ENCODE measurements at places on chromosomes 11 and 22. TPM values are rescaled to one million over a fixed set of nuclear protein-coding genes. Genes with fewer than 3 reads are reported as not detected.
A peak's percentile ranks its signal among the peaks of the same experiment; 100 is the strongest.

DNA sequence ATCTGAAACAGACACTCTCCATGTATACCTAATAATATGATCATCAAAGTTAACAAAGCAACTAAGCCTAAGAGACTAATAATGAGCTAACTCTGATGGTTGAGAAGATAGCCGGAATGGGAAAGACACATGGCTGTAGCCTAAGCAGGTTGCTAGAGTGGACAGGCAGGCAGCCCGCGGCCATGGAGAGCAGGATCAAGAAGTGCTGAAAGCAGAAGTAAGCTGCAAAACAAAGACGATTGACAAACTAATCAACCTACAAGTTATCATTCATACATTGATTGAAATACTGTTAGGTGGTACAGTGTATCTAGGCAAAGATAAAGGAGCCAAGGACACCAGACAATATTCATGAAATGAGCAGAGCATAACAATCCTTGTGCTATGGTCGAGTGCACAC is 29.3 kb downstream of the SLN start:
- H3K4me1 ChIP-seq = no peaks in the 10 kb centered on the region
- H3K4me3 ChIP-seq = no peak overlapping the region
- H3K36me3 ChIP-seq = no peaks in the 10 kb centered on the region

DNA sequence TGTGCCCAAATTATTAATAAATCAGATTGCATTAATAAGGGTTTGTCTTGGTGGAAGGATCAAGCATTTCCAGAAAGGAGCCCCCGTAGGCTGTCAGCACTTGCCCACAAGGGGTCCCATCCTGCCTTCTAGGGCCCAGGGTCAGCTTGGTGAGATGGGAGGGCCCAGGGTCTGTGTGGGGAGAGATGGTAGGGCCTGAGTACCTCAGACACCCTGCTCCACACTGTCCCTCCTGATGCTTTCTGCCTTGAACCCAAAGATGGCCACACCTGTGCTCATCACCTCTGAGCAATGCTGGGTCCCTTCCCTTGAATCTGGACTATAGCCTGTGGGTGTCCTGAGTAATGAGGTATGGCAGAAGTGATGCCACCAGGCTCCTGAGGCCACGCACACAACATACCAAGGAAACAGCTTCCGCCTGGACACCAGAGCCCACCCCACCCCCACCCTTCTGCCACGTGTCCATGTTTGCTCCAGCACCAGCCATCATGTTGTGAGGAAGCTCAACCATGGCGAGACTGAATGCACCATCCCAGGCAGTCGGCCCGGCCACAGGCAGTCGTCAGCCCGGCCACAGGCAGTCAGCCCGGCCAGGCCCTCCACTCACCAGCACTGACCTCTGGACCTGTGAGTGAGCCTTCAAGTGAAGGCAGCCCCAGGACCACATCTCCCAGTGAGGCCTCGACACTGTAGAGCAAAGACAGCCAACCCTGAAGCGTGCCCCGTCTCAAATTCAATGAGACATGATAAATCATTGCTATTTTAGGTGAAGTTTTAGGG is 6.8 kb downstream of the BET1L start:
- H3K36me3 ChIP-seq = peaks cover 40% of the 10 kb centered on the region
- peak; percentile 40 for DNase-seq
- H3K27ac ChIP-seq = no peak overlapping the region
- peaks cover 25% of the 10 kb centered on the region for H3K4me1 ChIP-seq

GRCh38 chr11:68028802-68029545 is 1.5 kb upstream of the NDUFS8 start:
- peaks cover 60% of the 10 kb centered on the region for H3K36me3 ChIP-seq
- H3K27ac ChIP-seq = no peak overlapping the region

The MPPED2 gene
- total RNA-seq = 1.5 TPM

GRCh38 chr11:1564535-1565172 is 7.4 kb downstream of the DUSP8 start:
- H3K36me3 ChIP-seq = peaks cover 9% of the 10 kb centered on the region
- DNase-seq = no peak
- H3K4me1 ChIP-seq = peaks cover 6% of the 10 kb centered on the region
- H3K27me3 ChIP-seq = no peaks in the 10 kb centered on the region
- H3K27ac ChIP-seq = no peak overlapping the region

DNA sequence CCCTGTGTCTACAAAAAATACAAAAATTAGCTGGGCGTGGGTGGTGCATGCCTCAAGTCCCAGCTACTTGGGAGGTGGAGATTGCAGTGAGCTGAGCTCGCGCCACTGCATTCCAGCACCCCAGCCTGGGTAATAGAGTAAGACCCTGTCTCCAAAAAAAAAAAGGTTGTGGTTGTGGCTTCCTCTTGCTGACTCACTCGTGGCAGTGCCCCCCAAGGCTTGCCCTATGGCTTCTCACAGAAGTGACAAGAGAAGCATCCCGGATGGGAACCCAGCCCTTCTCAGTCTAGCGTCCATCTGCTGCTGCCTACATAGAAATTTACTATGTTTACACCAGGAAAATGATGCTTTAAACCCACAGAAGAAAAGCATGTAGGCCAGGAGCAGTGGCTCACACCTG is 68.5 kb upstream of the PITPNB start:
- no peak overlapping the region for H3K27ac ChIP-seq
- H3K4me3 ChIP-seq = no peak overlapping the region
- DNase-seq = no peak
- no peaks in the 10 kb centered on the region for H3K4me1 ChIP-seq
- peaks cover 93% of the 10 kb centered on the region for H3K36me3 ChIP-seq

GRCh38 chr11:120749395-120749794 is 237.8 kb downstream of the GRIK4 start:
- DNase-seq = no peak
- peaks cover 17% of the 10 kb centered on the region for H3K27me3 ChIP-seq
- no peaks in the 10 kb centered on the region for H3K4me1 ChIP-seq
- no peak overlapping the region for H3K27ac ChIP-seq
- no peak overlapping the region for H3K4me3 ChIP-seq

DNA sequence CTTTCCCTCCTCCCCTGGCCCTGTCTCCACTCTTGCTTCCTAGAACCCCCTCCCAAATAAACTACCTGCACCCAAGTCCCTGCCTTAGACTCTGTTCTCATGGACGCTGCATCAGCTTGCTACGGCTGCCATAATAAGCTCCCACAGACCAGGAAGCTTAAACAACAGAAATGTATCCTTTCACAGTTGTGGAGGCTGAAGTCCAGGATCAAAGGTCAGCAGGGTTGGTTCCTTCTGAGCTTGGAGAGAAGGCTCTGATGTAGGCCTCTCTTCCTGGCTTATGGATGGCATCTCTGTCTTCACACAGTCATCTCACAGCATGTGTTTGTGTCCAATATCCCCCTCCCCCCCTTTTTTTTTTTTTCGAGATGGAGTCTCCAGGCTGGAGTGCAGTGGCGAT is 23.4 kb downstream of the CBX7 start:
- H3K27ac ChIP-seq = no peak overlapping the region
- no peaks in the 10 kb centered on the region for H3K27me3 ChIP-seq
- H3K36me3 ChIP-seq = peaks cover 34% of the 10 kb centered on the region
- DNase-seq = no peak
- peaks cover 16% of the 10 kb centered on the region for H3K4me1 ChIP-seq

- no peaks in the 10 kb centered on the region for H3K27me3 ChIP-seq
- no peak overlapping the region for H3K27ac ChIP-seq
- no peaks in the 10 kb centered on the region for H3K36me3 ChIP-seq
- no peak for DNase-seq
- no peaks in the 10 kb centered on the region for H3K4me1 ChIP-seq
Observed at GRCh38 chr11:78830277-78830819, 255.7 kb upstream of the NARS2 start.

- peaks cover 50% of the 10 kb centered on the region for H3K4me1 ChIP-seq
- no peaks in the 10 kb centered on the region for H3K27me3 ChIP-seq
- H3K4me3 ChIP-seq = no peak overlapping the region
- H3K36me3 ChIP-seq = no peaks in the 10 kb centered on the region
Observed at GRCh38 chr22:23237841-23238240, 57.5 kb downstream of the BCR start.

DNA sequence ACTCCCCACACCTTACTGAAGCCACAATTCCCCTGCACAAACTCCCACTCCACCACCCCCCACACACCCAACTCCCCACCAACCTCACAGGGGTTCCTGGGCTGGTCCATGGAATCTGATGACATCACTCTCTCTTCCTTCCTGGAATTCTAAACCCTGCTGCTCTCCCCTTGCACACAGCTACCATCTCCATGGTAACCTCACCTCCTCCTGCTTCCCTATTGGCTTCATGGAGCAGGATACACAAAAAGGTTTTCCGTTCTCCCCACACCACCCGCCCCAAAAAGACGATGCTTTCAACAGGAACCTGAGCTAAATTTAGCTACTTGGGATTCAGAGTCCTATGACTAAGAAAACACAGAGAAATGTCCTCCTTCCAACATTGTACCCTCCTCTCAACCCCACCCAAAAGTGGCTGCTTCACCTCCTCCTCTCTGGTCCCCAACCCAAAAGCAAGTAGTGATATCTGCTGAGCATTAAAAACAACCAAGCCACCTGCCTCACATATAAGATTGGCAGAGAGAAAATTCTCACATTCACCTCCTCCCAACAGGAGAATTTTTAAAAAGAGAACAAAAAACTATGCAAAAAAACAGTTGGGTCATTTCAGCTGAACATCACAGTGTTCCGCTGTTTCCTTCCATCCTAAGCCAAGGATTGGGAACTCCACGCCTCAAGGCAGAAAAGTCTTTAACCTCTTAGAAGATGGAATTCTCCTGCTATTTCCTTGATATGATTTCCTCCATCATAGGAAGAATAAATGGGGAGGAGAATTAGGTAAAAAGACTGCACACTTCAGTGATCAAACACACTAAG is 66.9 kb downstream of the RBFOX2 start:
- no peak overlapping the region for H3K4me3 ChIP-seq
- DNase-seq = no peak
- no peaks in the 10 kb centered on the region for H3K27me3 ChIP-seq
- H3K4me1 ChIP-seq = peaks cover 26% of the 10 kb centered on the region

DNA sequence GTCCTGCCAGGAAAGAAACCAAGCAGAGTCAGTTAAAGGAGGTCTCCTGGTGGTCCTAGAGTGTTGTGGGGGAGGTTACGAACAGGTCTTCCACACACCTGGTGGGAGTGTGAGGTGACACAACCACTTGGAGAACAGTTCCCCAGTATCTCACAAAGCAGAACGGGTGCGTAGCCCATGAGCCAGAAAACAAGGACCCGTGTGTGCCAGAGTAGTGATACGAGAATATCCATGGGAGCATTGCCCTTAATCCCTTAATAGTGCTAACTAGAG is 21.7 kb upstream of the CLDN5 start:
- no peak for DNase-seq
- no peak overlapping the region for H3K4me3 ChIP-seq
- H3K27ac ChIP-seq = no peak overlapping the region
- H3K36me3 ChIP-seq = no peaks in the 10 kb centered on the region
- H3K4me1 ChIP-seq = peaks cover 13% of the 10 kb centered on the region

The JAML gene
- total RNA-seq = 163 TPM

GRCh38 chr11:114243461-114244372 is 52.5 kb upstream of the NNMT start:
- H3K36me3 ChIP-seq = peaks cover 96% of the 10 kb centered on the region
- no peak overlapping the region for H3K4me3 ChIP-seq
- peaks cover 9% of the 10 kb centered on the region for H3K4me1 ChIP-seq
- no peak overlapping the region for H3K27ac ChIP-seq

- no peaks in the 10 kb centered on the region for H3K36me3 ChIP-seq
- peaks cover 87% of the 10 kb centered on the region for H3K4me1 ChIP-seq
- H3K27ac ChIP-seq = peak overlapping the region; percentile 48
- DNase-seq = no peak
- peak overlapping the region; percentile 20 for H3K4me3 ChIP-seq
Observed at GRCh38 chr11:128497061-128497775, 90.1 kb downstream of the ETS1 start.

The NNMT gene
- 162 TPM for total RNA-seq

The ZP1 gene
- total RNA-seq = not detected

- no peaks in the 10 kb centered on the region for H3K36me3 ChIP-seq
- H3K27me3 ChIP-seq = no peaks in the 10 kb centered on the region
- H3K4me1 ChIP-seq = peaks cover 7% of the 10 kb centered on the region
- H3K27ac ChIP-seq = no peak overlapping the region
- no peak for DNase-seq
Observed at GRCh38 chr11:66612458-66612857, 4.0 kb upstream of the RBM14 start.

DNA sequence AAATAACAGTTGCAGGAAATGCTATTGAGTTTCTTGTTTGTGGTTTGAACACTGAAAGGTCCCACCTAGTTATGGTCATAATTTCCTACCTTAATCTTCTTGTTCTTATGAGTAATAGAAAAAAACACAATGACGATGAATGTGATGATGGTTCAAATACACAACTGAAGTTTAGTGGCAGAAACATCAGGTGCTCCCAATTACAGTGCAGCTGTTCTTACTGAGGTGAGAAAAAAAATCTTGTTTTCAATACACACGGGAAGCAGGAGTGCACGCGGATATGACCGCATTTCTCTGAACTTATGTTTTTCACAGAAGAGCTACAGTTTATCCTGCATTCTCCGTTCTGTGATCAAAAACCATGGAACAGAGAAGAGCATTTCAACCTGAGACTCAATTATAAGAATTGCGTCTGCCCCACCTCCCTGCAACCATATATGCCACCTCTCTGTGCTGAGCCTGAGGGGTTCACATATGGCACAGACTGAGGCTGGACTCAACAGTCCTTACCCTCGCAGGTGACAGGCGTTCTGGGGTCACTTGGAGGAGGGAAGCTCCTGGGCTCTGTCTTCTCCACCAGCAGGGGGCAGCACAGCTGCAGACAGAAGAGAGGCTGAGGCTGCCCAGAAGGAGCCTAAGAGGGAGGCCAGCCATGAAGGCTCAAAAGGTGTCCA is 99.7 kb upstream of the IGLL5 start:
- DNase-seq = peak; percentile 66
- H3K27ac ChIP-seq = no peak overlapping the region

The KRTAP5-8 gene
- not detected for total RNA-seq

DNA sequence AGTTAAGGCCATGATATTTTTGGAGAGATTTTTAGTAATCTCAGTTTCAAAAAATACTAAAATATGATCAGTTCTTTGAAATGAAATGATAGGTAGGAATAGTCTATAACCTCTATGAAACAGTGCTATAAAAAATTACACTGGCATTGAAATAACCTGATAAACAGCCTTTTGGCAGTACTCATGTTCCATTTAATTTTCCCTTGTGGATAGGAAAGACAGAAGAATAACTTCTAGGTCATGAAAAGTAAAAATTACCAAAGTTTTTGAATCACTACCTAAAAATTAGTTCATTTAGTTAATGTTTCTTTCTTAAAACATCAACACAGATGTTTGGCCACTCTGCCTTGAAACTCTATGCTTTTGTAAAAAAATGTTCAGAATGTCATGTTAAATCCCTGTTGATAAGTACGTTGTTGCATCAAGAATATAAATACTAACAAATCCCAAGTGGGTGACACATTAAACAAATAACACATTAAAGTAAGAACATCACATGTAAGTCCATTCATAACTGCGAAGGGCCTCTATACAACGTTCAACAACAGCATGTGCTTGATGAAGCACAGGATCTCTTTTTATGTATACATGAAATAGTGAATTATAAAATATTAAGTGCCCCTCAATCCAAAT is 290.2 kb downstream of the SWAP70 start:
- H3K27ac ChIP-seq = no peak overlapping the region
- DNase-seq = no peak
- H3K4me1 ChIP-seq = peaks cover 4% of the 10 kb centered on the region
- peaks cover 6% of the 10 kb centered on the region for H3K36me3 ChIP-seq
- no peaks in the 10 kb centered on the region for H3K27me3 ChIP-seq

GRCh38 chr11:9642894-9643293 is 21.0 kb upstream of the SWAP70 start:
- H3K4me1 ChIP-seq = peaks cover 15% of the 10 kb centered on the region
- H3K27ac ChIP-seq = no peak overlapping the region
- no peak overlapping the region for H3K4me3 ChIP-seq
- H3K27me3 ChIP-seq = no peaks in the 10 kb centered on the region

GRCh38 chr22:46740910-46741780 is 3.1 kb upstream of the CERK start:
- H3K4me3 ChIP-seq = no peak overlapping the region
- peaks cover 37% of the 10 kb centered on the region for H3K4me1 ChIP-seq
- H3K36me3 ChIP-seq = no peaks in the 10 kb centered on the region
- no peak for DNase-seq
- no peaks in the 10 kb centered on the region for H3K27me3 ChIP-seq
